ENCODE measurements at places on chromosomes 16 and 17. TPM values are rescaled to one million over a fixed set of nuclear protein-coding genes. Genes with fewer than 3 reads are reported as not detected.

GRCh38 chr17:79806863-79807720 is 10.2 kb upstream of the CBX8 start:
- DNase-seq: no peak
- H3K27me3 ChIP-seq: peaks cover 92% of the 10 kb centered on the region
- peaks cover 5% of the 10 kb centered on the region for H3K4me1 ChIP-seq
- H3K4me3 ChIP-seq: no peak overlapping the region
- no peaks in the 10 kb centered on the region for H3K36me3 ChIP-seq

GRCh38 chr16:88769617-88770460 is 15.2 kb downstream of the PIEZO1 start:
- H3K27ac ChIP-seq: no peak overlapping the region
- no peaks in the 10 kb centered on the region for H3K36me3 ChIP-seq
- no peaks in the 10 kb centered on the region for H3K27me3 ChIP-seq

DNA sequence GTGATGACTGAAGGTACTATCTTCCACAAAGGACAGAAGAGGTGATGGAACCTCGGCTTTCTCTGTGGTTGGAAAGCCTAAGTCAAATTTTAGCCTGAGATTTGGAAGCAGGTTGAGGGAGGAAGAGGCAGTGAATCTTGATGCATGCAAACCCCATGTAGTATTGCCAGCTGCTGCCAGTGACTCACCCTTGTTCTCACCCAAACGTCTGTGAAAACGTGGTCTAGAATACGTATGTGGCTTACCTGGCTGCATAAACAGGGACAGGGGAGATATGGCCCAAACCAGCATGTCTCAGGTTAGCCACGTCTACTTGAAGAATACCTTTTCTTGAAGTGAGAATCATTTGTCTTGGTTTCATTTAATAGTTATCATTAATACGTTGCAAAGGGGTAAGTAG is 438.0 kb upstream of the MAF start:
- no peak overlapping the region for H3K27ac ChIP-seq
- H3K4me1 ChIP-seq: no peaks in the 10 kb centered on the region
- no peaks in the 10 kb centered on the region for H3K27me3 ChIP-seq
- no peaks in the 10 kb centered on the region for H3K36me3 ChIP-seq

- no peak for DNase-seq
- no peaks in the 10 kb centered on the region for H3K27me3 ChIP-seq
- no peaks in the 10 kb centered on the region for H3K36me3 ChIP-seq
- H3K4me3 ChIP-seq: no peak overlapping the region
Measured at GRCh38 chr16:49158029-49158642, 123.5 kb downstream of the CBLN1 start.

Gene TBX6
- total RNA-seq: 0.60 TPM

Gene LPCAT2
- total RNA-seq: 72.9 TPM

DNA sequence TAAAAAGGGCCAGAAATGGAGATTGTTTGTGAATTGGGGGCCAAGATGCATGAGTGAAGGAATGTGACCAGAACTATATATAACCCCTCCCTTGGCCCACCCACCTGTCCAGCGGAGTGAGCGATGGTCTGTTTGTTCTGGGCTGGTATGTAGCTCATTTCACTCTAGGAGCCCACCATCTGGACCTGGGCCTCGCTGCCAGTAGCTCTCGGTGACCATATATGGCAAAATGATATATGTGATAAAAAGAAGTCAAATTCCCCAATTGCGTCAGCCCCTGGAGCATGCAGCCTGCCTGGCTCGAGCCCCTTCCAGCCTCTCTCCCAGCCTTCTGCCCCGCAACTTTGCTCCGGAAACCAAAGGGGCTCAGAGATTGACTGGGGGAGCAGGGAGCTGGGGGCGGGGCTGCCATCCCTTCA is 47.3 kb downstream of the CCDC42 start:
- peaks cover 4% of the 10 kb centered on the region for H3K27me3 ChIP-seq
- peak; percentile 56 for DNase-seq
- no peaks in the 10 kb centered on the region for H3K36me3 ChIP-seq
- H3K4me3 ChIP-seq: no peak overlapping the region
- H3K27ac ChIP-seq: no peak overlapping the region

DNA sequence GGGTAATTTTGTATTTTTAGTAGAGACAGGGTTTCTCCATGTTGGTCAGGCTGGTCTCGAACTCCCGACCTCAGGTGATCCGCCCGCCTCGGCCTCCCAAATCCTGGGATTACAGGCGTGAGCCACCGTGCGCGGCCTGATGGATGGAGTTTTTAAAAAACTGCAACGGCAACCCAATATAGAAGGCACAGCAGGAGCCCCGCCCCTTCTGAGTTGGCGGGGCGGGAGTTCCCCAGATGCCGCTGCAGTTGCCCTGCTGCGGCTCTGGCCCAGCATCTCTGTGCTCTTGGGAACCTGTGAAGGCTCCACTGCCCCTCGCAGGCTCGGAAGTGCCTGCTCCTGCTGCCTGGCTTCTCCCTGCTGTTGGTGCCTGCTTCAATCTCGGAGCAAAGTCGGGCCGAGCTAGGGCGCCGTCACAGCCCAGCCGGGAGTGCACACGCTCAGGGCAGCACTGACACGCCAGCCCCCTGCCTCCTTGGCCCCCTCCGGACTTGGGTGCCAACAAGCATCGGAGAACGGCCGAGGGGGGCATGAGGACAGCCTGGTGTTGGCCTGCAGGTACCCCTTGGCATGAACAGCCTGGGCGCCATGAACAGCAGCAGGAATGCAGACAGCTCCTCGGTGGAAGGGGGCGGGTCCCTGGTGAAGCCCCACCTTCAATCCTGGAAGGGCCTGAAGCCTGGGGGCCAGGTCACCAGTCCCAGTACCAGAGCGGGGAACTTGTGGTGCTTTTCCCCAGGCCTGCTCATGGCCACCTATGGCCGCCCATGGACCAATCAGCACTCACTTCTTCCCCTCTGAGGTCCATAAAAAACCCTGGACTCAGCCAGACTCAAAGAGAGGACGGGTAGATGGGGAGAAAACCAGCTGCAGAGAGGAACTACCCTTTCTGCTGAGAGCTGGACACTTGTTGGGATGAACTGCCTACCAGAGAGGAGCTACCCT is 2.3 kb upstream of the NT5M start:
- H3K27ac ChIP-seq: no peak overlapping the region
- peak; percentile 47 for DNase-seq
- peak overlapping the region; percentile 43 for H3K4me3 ChIP-seq
- H3K4me1 ChIP-seq: peaks cover 12% of the 10 kb centered on the region
- H3K36me3 ChIP-seq: no peaks in the 10 kb centered on the region

Gene MMP2
- total RNA-seq: 768 TPM

GRCh38 chr17:3049705-3050295 is 13.6 kb downstream of the OR1D5 start:
- no peaks in the 10 kb centered on the region for H3K27me3 ChIP-seq
- no peaks in the 10 kb centered on the region for H3K36me3 ChIP-seq
- H3K4me1 ChIP-seq: no peaks in the 10 kb centered on the region
- no peak for DNase-seq

GRCh38 chr17:36623281-36623680 is 21.9 kb downstream of the MRM1 start:
- DNase-seq: no peak
- no peak overlapping the region for H3K27ac ChIP-seq
- H3K4me3 ChIP-seq: no peak overlapping the region
- no peaks in the 10 kb centered on the region for H3K36me3 ChIP-seq
- no peaks in the 10 kb centered on the region for H3K4me1 ChIP-seq
- no peaks in the 10 kb centered on the region for H3K27me3 ChIP-seq

Gene ZNF385C
- total RNA-seq: not detected

Gene NOTUM
- total RNA-seq: not detected

DNA sequence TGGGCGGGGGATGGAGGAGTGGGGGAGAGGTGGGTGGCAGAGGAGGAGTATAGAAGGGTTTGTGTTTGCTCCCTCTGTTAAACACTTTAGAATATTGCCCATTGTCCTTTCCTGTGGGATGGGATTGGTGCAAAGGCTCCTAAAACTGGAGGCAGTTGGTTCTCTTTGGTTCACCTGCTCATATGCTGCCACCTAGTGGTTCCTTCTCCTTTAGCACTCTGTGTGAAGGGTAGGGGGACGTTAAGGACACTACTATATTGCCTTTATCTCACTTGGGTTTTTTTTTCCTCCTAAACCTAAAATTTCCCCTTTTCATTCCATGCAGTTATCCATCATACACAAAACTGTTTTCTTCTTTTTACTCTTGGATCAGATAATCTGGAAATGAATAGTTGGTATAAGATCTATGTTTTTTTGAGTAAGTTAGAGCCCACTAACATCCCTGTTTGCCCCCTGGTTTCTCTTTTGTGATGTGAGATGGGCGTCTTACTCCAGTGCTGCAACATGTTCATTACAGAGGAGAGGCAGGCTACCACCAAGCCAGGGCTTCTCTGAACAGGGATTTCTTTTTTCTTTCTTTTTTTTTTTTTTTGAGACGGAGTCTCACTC is 23.8 kb downstream of the SNX11 start:
- no peak overlapping the region for H3K4me3 ChIP-seq
- H3K4me1 ChIP-seq: peaks cover 15% of the 10 kb centered on the region
- H3K27me3 ChIP-seq: no peaks in the 10 kb centered on the region
- H3K27ac ChIP-seq: no peak overlapping the region
- peak; percentile 63 for DNase-seq

Gene PSMD11
- total RNA-seq: 161 TPM

Gene HAGHL
- 6.8 TPM for total RNA-seq

Gene NME3
- 32.0 TPM for total RNA-seq

Gene CDH8
- total RNA-seq: not detected

Gene KRT27
- not detected for total RNA-seq

Gene KRTAP9-8
- total RNA-seq: not detected

Gene MRPL10
- 43.4 TPM for total RNA-seq

Gene KDM6B
- total RNA-seq: 17.8 TPM

- H3K27ac ChIP-seq: no peak overlapping the region
- no peaks in the 10 kb centered on the region for H3K4me1 ChIP-seq
- no peaks in the 10 kb centered on the region for H3K27me3 ChIP-seq
- no peak overlapping the region for H3K4me3 ChIP-seq
- no peaks in the 10 kb centered on the region for H3K36me3 ChIP-seq
Measured at GRCh38 chr17:52170963-52171572, 12.6 kb upstream of the CA10 start.

- DNase-seq: peak; percentile 83
- H3K4me3 ChIP-seq: no peak overlapping the region
- H3K27ac ChIP-seq: no peak overlapping the region
- H3K4me1 ChIP-seq: peaks cover 5% of the 10 kb centered on the region
- H3K36me3 ChIP-seq: no peaks in the 10 kb centered on the region
Measured at GRCh38 chr17:15289285-15290183, 24.4 kb upstream of the PMP22 start.

DNA sequence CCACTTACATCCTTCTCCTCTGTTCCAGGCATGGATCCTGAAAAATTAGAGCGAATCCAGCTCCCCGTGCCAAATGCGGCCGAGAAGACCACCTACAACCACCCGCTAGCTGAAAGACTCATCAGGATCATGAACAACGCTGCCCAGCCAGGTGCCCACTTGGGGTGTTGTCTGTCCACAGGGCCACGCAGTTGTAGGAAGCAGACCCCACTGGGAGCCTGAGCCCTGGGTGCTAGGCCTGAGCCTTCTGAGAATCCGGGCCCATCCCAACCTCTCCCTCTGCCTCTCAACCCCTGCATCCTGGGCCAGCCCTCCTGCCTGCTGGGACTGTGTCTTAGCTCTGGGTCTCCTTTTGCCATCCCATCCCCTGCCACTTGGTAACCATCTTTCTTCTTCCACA is 95.4 kb downstream of the CLEC16A start:
- H3K4me1 ChIP-seq: no peaks in the 10 kb centered on the region
- no peak for DNase-seq
- H3K4me3 ChIP-seq: no peak overlapping the region
- no peak overlapping the region for H3K27ac ChIP-seq
- H3K36me3 ChIP-seq: peaks cover 2% of the 10 kb centered on the region
- no peaks in the 10 kb centered on the region for H3K27me3 ChIP-seq

Gene CFAP97D1
- total RNA-seq: not detected

DNA sequence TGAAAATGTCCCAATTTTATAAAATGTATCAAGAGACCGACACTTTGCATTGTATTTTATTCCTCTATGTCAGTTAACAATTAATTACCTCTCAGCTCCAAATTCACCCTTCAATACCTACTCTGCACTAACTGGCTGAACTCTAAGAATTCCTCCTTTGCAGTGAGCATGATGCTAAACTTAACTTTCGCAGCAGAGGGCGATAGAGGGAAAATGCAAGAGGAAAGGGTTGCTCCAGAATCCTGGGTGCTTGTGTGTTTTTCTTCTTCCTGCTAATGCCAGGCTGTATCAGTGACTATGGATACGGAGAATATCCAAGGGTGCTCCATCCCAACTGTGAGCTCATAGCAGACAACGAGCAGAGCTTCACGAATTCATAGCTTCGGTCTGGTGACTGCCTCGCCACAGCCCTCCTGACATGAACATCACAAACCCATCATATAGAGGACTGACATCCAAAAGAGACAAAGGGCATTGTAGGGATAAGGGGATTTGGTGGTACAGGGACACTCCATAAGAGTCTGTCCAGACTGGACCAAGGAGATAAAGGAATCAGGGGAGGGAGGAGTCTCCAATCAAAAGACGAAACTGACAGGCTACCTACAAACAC is 172.9 kb downstream of the STX8 start:
- no peak overlapping the region for H3K4me3 ChIP-seq
- no peaks in the 10 kb centered on the region for H3K4me1 ChIP-seq
- peak; percentile 36 for DNase-seq

Gene NHLRC4
- total RNA-seq: 0.30 TPM

GRCh38 chr16:825341-826061 is 25.0 kb upstream of the GNG13 start:
- no peak for DNase-seq
- no peak overlapping the region for H3K4me3 ChIP-seq
- H3K27ac ChIP-seq: no peak overlapping the region
- no peaks in the 10 kb centered on the region for H3K4me1 ChIP-seq

DNA sequence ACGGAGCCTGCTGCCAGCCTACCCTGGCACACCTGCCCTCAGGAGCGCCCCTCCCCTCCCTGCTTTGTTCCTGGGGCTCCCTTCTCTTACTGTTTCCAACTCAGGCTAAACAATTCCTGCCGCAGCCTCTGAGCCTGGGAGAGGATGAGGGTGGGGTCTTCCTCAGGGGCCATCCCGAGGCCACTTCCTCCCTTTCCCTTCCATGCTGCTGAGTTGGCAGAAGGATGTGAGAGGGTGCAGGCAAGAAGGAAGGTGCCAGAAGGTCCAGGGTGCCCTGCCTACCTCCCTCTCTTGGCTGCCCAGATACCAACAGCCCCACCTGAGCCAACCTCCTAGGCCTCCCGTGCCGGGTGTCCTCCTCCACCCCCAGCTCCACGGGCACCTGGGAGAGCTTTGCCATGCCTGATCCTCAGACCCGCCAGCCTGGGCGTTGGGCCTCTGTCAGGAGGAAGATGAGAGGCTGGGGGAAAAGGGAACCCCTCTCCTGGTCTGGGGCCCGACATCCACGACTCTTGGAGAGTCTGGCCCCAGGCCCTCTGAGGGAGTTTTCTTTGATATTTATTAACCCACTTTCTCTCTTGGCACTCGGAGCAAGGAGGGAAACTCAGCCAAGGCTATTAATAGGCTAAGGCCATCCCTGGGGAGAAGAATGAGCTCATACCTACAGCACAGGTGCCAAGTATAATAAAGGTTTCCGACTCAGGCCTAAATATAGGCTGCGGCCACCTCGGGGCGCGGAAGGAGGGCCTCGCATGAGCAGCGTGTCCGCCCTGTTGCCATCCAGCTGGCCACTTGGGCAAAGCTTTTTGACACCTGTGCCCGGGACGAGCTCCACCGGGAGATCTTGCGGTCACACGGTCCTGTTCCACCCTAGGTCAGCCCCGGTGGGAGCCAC is 232.0 kb downstream of the ENGASE start:
- H3K4me1 ChIP-seq: no peaks in the 10 kb centered on the region
- no peaks in the 10 kb centered on the region for H3K36me3 ChIP-seq
- H3K4me3 ChIP-seq: no peak overlapping the region
- H3K27ac ChIP-seq: no peak overlapping the region
- DNase-seq: no peak
- peaks cover 12% of the 10 kb centered on the region for H3K27me3 ChIP-seq

Data from endothelial cell of umbilical vein (primary cell).